ENCODE measurements at places on chromosomes 13 and 19. TPM values are rescaled to one million over a fixed set of nuclear protein-coding genes. Genes with fewer than 3 reads are reported as not detected.

Gene SULT2B1
- not detected for total RNA-seq

Gene MADCAM1
- 2.5 TPM for total RNA-seq

GRCh38 chr13:99311137-99311536, 3.9 kb upstream of the GPR183 start:
- no peak for DNase-seq

DNA sequence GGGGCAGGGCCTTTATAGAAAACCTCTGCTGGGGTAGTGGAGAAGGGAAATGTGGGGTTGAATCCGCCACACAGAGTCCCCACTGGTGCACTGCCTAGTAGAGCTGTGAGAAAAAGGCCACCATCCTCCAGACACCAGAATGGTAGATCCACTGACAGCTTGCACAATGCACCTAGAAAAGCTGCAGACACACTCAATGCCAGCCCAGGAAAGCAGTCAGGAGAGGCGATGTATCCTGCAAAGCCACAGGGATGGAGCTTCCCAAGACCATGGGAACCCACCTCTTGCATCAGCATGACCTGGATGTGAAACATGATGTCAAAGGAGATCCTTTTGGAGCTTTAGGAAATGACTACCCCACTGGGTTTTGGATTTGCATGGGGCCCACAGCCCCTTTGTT, 958.0 kb upstream of the MIR17HG start:
- DNase-seq = no peak

Gene ZNF606
- total RNA-seq = 48.1 TPM

DNA sequence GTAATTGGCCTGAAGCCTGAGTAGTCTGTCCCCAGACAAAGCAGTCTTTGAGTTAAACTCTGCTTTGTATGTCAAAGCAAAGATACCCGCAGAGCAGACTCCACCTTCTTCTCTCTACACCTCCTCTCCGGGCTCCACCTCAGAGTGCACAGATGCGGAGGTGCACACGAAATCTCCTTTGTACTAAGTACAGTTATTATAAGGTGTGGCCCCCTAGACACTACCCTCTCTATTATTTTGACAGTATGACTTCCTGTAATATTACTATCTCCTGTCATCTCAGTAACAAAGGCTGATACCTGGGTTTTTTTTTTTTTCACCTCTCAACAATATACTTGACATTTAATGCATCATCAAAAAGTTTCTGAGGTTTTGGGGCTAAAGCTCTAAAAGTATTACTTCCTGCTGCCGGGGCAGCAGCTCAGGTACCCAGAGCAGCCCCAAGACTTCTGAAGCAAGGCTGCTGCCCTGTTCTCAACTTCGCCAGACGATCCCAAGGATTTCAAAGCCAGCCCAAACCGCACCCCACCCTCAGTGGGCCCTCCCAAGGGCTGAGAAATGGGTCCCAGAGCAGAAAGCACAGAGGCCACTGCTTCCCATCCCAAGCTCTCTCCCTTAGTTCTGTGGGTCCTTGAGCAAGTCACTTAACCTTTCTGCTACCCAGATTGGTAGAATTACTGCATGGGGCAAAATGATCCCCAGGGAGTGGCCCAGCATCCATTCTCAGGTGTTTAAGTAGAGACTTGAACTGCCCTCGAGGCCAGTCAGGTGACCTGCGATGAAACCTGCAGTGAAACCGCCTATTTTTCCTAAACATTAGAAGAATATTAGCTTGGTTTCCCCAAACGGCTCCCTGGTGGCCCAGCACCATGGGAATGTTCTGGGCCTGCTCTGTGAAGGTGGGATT, 180.6 kb downstream of the FOXO1 start:
- peak; percentile 40 for DNase-seq

DNA sequence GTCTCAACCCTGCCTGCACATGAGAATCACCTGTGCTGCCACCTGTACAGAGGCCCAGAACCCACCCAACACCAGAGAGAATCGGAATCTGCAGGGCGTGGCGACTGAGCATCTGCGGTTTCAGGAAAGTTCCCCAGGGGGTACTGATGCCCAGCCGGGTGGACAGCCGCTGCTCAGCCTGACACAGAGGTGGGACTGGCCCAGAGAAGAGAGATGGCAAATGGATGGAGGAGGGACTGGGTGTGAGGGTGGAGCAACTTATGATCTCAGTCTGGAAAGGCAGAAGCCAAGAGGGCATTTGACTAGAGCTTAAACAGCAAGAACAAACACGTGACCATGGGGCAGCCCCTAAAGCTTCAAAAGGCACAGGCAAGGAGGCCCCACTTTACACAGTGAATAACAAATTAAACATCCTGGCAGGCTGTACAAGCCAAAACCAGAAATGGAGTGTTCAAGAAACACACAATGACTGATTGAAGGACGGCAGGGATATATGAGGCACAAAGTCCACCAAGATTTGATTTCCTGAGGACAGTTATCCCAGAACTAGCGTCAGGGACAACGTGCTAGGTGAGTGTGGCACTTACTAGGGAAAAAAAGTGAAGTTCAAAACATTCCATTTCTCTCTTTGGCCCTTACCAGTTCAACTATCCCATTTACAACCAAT, 3.1 kb downstream of the RANBP3 start:
- peak; percentile 52 for DNase-seq

DNA sequence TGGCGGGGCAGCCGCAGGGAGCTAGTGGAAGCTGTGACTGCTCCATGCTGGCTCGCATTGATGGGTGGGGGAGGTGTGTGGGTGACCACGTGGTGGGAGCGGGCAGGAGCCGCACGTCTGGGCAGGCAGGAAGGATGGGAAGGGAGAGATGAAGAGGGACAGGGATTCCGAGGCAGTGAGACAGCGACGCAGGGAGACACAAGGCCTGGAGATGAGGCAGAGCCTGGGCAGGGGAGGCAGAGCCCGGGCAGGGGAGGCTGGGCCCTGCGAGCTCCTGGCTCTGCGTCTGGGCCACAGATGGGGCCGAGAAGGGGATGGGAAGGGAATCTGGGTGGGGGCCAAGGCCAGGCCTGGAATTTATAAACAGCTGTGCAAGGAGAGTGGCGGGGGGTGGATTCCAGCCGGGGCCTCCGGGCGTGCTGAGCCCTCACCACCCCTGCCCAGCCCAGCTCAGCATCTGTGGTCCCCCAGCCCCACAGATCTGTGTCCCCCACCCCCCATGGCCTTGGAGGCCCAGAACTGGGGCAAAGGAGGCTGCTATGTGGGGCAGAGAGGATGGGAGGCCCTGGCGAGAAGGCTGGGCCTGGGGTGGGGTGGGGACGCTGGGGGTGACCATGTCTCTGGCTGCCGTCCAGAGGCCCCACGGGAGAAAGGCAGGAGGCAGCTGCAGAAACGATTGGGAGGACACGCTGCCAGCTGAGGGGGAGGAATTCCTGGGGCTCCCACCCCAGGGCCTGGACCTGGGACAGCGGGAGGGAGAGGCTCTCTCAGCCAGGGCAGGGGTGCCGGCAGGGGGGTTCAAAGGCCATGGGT, 6.0 kb downstream of the EHD2 start:
- no peak for DNase-seq

- DNase-seq = no peak
These were observed 1.1 kb downstream of the ZSCAN18 start for GRCh38 chr19:58096884-58097283.

GRCh38 chr19:38654628-38655055, 7.2 kb downstream of the ACTN4 start:
- no peak for DNase-seq

Gene GPR180
- 4.7 TPM for total RNA-seq

- no peak for DNase-seq
These were observed 2428.4 kb upstream of the PCDH20 start for GRCh38 chr13:63843766-63844699.

GRCh38 chr19:53196777-53197396, 3.7 kb upstream of the ZNF665 start:
- DNase-seq = peak; percentile 96

Gene KIR2DL3
- not detected for total RNA-seq

DNA sequence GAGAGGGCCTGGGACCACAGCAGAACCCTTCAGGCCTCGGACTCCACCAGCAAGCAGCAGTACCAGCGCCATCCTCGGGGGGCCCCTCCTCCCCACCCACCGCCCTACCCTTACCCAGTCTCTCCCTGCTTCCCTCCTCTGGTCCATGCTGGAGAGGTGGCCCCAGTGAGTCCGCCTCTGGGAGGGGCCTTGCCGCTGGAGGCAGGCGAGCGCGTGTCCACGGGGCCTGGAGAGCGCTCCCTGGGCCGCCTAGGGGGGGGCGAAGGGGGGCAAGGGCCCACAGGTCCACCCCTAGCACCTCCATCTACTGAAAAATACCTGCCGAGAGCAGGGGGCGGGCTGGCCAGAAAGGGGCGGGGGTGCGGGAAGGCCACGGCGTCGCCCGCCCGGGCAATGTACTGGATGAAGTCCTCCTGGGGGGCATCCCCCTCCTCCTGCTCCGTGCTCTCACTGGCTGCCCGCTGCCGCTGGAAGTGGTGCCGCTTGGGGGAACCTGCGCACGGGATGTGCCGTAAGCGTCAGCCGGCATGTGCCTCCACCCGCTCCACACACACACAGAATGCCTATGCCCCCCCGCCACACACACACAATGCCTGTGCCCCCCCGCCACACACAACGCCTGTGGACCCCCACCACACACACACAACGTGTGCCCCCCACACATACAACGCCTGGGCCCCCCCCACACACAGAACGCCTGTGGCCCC, 6.9 kb downstream of the CBARP start:
- DNase-seq = no peak

GRCh38 chr13:39253774-39254173, 215.5 kb downstream of the NHLRC3 start:
- DNase-seq = no peak

GRCh38 chr19:11560404-11561051, 1.5 kb upstream of the ELOF1 start:
- DNase-seq = peak; percentile 90

DNA sequence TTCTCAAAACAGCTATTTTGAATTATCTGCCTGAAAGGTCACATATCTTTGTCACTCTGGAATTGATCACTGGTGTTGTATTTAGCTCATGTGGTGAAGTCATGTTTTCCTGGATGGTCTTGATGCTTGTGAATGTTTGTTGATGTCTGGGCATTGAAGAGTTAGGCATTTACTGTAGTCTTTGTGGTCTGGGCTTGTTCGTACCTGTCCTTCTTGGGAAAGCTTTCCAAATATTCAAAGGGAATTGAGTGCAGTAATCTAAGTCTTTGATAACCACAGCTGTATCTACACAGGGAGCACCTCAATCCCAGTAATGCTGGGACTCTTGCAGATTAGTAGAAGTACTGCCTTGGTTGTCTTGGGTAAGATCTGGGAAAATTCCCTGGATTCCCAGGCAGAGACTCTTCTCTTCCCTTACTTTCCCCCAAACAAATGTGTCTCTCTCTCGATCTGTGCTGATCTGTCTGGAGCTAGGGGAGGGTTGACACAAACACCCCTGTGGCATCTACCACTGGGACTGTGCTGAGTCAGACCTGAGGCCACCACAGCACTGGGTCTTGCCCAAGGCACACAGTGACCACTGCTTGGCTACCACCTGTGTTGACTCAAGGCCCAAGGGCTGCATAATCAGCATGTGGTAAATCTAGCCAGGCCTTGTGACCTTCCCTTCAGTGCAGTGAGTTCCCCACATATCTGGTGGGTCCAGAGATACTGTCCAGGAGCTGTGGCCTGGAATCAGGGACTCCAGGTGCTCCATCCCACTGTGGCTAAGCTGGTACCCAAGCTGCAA, 5.5 kb upstream of the CYP4F3 start:
- DNase-seq = no peak

GRCh38 chr19:15199661-15200552, 888 bp downstream of the NOTCH3 start:
- no peak for DNase-seq

DNA sequence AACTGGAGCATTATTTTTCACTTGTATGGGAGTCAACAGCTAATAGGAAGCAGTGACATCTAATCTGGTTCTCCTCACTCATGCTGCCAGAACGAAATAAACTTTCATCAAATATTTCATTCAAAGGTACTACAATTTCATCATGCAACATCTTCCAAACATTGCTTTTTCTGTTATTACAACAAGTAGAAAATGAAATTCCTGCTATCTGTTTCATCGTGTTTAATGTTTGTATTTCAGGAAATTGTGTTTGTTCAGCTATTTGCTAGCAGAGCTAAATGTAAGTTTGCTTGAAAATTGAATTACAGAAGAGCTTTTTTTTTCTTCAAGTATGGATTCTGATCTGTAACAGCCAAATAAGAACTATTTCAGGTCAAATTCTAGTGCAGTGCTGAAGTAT, 90.1 kb downstream of the SLITRK6 start:
- no peak for DNase-seq

GRCh38 chr19:46503848-46504453, 8.3 kb upstream of the PNMA8B start:
- no peak for DNase-seq

DNA sequence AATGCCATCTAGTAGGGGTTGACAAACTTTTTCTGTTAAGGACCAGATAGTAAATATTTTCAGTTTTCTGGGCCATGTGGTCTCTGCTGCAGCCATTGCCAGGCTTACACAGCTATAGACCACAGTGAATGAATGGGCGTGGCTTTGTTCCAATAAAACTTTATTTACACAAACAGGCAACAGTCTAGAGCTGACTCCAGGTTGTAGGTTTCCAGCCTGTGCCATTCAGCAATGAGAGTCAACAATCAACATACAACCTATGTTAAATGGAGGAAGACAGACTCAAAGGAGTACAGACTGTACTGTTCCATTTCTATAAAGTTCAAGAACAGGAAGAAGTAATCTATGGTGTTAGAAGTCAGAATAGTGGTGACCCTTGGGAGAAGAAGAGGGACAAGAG, 15.2 kb upstream of the IZUMO2 start:
- DNase-seq = no peak

GRCh38 chr19:36707134-36707533, 19.7 kb downstream of the ZNF567 start:
- DNase-seq = no peak

DNA sequence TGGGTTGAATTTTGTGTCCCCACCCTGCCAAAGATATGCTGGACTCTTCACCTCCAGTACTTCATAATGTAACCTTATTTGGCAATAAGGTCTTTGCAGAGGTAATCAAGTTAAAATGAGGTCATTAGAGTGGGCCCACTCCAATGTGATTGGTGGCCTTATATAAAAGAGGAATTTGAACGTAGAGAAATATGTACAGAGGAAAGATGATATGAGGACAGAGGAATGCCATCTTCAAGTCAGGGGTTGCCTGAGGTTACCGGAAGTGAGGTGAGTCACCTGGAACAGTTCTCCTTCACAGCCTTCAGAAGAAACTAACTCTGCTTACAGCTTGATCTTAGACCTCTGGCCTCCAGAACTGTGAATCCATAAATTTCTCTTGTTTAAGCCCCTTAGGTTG, 69.9 kb downstream of the GPC5 start:
- DNase-seq = no peak

GRCh38 chr13:35888457-35888883, 242.7 kb downstream of the DCLK1 start:
- DNase-seq = no peak

DNA sequence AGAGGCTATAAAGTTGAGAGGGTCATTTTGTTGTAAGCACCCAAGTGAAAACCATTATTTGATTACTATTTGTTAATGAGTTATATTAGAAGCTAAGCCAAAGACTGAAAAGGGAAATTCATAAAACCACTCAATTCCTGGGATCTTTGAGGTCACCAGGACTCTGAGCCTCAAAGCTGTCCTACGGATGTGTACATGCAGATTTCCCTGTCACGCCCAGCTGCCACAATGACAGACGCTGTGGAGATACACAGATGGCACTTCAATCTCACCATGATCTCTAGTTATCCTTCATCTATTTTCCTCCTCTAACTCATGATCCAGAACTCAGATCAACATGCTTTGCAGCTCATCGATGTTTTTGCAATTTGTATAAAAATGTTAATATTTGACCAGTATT, 403.5 kb upstream of the MIR17HG start:
- DNase-seq = no peak

All from B cell (primary cell).